ENCODE measurements at places on chromosomes 2 and 18.

- no peak for DNase-seq
Measured at GRCh38 chr2:3168230-3168891, 209.3 kb downstream of the EIPR1 start.

DNA sequence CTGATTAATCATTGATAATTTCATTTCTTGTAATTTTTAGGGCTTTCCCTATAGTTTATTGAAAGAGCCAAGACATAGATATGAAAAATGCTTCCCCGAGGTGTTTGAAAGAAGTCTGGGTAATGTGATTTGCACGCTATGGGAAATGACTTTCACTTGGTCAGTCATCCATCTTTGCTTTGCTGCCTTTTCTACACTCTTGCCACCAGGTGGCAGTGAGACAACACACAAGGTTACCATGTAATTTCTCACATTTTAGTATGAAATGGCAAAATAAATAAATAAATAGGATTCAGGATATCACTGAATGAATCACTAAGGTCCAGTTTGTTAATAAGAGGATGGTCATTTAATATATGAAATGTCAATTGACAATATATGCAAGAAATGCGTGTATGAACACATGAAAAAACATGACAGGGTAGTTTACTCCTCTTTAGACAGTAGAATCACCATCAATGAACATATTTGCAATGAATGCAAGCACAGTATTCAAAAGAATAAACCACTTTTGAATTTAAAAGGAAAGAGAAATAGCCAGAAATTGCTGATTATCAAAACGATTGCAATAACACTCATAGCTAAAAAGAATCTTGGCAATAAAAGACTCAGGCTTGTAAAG is 52.2 kb upstream of the KCNH7 start:
- DNase-seq: peak; percentile 34

DNA sequence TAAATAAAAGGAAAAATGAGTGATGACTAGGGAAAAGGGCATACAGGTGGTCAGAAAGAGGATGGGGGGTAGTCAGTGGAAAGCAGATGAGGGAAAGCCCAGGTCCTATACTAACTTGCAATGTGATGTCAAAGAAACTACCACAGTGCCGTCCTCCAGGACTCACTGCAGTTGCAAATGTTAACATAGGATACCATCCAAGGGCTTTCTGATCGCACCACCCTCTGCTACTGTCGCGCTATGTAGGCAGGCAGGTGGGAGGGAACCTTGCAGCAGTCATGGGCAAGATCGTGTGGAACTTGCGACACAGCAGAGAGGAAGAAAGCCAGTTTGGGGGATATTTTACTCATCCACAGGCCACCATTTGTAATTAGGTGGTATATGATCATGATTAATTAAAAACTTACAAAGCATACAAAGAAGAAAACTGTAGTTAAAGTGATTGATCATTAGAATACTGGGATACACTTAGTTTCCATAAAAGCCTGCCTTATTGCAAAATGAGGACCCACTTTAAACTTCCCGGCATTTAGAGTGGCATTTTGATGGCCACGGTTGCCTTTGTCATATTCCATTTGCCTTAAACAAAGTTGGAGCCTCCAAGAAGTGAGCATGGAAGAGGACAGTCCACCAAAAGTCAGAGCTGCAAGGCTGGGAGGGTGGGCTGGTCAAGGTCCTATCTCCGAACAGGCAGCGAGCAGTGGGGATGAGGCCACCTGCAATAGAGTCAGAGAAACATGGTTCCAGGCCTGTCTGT is 8.5 kb upstream of the ROCK2 start:
- no peak for DNase-seq

- no peak for DNase-seq
Measured at GRCh38 chr2:215360596-215360995, 48.7 kb downstream of the ATIC start.

DNA sequence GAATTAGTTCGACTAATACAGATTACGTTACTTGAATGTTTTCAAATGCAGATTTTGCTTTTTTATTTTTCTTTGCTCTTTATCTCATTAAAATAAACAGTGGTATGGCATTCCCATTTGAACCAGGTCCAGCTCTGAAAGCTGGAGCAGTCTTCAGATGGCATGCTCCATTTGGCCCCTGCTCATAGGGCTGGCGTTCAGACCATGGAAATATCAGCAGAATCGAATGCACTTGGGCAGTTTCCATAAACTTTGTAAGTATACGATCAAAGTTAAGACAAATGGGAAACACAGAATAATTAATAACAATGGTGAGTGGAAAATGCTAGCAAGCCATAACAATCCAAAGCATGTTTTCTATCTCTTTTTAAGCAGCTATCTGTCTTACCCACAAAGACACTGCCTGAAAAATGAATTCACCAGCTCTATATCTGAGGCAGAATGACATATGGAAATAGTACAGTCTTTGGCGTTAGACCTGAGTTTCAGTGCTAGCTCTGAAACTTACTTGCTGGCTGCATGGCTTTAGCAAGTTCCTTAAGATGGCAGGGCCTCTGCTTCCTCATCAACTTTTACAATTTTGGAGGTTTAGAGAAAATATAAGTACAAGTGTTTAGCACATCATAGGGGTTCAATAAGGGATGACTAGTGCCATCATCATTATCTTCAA is 131.6 kb downstream of the BCL2 start:
- DNase-seq: no peak

DNA sequence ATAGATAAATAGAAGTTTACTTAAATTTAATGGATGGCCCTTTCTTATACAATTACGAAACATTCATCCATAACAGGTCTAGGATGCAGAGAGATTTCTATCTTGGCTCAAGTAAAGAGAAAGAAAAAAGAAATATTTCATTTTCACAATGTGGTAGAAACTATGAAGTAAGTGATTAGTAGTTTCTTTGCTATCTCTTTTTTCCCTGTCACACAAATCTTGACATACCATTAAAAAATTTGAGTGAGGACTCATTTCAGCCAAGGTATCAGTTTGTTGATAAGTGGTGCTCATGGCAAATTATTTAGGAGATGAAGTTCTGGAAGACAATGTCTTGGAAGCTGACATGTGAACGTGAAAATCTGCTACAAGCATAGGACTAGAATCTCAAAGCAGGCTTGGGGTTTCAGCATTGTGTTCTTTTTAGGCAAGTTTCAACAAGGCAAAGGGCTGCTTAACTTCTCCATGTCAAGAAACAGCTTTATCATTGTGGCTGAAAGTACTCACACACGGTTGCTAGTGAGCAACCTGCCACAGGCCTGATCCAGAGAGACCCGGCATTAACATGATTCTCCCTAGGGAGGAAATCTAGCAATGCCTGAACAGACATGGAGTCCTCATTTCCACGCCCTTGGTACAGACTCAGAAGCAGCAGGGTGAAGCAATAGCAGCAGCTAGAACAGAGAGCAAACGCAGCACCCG is 414.6 kb downstream of the DLGAP1 start:
- no peak for DNase-seq

- DNase-seq: no peak
Measured at GRCh38 chr2:174566871-174567270, 30.7 kb downstream of the WIPF1 start.

GRCh38 chr2:46131-46470 is 204 bp downstream of the FAM110C start:
- DNase-seq: no peak

- DNase-seq: no peak
Measured at GRCh38 chr2:30636311-30636710, 170.9 kb downstream of the CAPN13 start.

- DNase-seq: no peak
Measured at GRCh38 chr2:174025271-174026121, 60.3 kb upstream of the SP3 start.

GRCh38 chr2:240138254-240138984 is 2.0 kb downstream of the OTOS start:
- DNase-seq: no peak

DNA sequence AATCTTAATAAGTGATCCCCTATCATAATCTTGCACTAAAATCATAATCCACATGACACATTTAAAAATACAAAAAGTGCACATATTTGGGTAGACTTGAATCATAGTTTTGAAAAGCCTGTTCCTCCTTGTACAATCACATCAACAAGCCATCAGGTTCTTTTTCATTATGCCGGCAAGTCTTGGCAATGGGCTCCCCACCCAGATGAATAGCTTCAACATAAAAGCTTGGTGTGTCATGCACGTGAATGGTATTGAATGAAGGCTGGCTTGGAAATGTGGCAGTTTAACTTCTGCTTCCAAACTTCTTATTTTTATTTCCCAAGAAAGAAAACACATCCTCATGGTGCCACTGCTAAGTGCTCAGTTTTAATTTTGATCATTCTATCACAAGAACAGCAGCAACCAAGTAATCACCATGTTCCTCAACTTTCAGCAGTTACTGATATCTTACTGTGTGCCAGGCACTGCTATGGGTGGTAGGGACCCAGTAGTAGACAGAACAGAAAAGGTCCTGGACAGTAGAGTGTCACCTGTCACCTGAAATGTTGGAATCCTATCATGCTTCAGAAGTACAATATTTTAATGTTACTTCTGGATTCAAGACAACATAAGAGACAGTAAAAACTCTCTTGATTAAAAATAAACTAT is 89.9 kb downstream of the AP1S3 start:
- no peak for DNase-seq

- no peak for DNase-seq
Measured at GRCh38 chr2:50878251-50878650, 153.7 kb downstream of the NRXN1 start.

- no peak for DNase-seq
Measured at GRCh38 chr18:25759111-25759510, 331.3 kb downstream of the SS18 start.

DNA sequence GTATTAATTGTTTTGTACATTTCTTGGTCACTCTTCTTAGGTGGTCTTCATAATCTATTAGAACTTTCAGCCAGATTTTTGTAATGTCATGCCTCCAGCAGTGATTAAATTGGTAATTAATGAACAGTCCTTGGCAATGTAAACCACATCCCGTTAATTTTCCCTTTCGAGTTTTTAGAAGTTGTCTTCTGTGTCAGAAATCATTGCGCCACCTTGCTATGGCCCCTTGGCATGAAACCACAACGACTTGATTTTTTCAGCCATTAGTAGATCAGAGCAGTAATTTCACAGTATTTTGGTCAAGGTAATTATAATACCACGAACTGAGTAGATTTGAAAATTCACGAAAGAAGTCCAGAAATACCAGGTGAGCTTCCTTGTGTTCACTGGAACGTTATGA is 86.0 kb upstream of the OTX1 start:
- no peak for DNase-seq

GRCh38 chr2:238462782-238463396 is 36.2 kb downstream of the ASB1 start:
- no peak for DNase-seq

GRCh38 chr18:48851599-48851960 is 99.2 kb downstream of the SMAD7 start:
- no peak for DNase-seq
